ENCODE measurements at places on chromosomes 4 and X.

DNA sequence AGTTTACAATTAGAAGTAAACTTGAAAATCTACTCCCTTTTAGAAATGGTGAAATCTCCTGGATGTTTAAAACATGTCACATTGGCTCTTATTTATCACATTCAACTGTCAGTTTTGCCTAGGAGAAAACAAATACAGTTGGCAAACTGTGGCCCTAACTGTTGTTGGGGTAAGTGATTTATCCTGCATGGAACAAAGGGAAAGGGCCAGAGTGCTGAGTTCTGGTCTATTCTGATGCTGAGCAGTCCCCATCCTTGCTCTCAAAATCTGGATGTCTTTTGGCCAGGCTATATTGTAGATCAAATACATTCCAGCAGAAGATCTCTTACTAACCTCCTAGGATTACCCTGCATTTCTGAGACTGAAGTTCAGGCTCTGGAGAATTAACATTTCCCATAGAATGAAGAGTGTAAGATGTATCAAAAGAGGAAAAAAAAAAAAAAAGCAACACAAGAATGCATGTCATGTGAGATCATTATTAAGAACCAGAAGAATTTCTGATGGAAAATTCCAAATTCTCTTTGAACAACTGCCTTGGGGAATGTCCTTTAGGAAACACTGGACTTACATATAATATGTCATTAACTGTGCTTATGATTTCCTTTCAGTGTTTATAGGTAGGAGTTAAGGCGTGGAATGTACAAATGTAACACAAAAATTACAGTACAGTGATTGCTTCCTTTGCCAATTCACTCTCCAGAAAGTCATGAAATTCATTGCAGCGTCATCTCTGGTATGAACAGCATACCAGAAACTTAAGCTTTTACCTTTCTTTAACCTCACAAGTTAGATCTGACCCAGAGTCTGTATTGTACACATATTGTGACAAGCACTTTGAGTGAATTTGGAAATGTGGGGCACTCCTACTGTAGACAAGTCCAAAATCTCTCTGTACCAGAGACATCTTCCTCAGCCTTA is 1012.5 kb upstream of the LCORL start:
- no peak for DNase-seq

DNA sequence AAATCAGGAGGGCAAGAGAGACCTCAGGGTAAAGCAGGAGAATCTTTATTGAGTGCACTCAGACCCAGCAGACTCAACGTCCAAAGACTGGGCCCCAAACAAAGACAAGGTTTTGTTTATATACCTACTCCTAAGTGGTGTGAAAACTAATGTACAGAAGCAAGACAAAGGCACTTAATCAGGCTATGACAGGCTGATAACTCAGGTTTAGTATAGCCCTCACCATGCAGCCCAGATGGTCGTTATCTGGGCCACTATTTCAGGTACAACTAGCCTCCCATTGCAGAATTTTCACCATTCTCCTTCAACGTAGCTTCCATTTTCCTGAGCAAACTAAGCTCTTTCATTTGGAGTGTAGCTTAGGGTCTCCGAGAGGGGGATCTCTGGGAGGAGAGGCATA is 36.9 kb downstream of the SULT1E1 start:
- DNase-seq: no peak

DNA sequence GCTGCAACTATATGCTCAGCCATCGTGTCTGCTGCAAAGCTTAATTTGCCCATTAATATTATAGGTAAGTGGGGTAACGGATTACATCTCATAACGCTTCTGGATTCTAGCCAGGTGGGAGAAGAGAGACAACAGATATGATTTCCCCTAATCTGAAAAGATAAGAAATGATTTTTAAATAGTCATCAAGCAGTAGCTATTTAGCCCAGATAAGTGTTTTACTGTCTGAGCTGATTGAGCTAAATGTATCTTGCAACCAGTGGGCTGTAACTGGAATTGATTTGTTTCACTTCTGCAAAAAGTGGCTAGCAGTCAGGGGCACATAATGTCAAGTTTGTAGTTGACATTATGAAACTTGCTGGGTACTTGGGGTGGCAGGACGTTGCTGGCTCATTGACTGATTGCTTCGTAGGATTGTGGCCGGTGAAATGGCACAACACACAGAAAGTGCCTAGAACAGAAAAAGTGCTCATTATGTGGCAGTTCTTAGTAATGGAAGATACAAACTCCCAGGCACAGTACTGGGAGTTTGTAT is 18.5 kb downstream of the LAP3 start:
- no peak for DNase-seq

DNA sequence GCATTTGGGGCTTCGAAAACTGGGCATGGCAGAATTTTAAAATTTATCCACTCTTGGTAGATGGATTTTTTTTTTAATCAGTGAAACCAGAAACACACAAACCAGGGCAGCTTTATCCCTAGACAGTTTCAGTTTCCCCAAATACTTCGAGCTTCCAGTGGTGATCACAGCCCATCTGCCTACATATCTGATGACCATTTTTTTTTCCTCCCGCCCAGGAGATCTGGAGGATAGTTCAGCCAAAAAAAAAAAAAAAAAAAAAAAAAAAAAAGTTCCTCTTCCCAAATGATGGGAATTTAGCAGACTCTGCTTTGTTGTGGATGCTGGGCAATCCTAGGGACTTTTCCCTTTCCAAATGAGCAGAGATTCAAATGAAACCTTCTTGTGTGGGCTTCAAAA is 1.0 kb upstream of the TBC1D9 start:
- DNase-seq: no peak

DNA sequence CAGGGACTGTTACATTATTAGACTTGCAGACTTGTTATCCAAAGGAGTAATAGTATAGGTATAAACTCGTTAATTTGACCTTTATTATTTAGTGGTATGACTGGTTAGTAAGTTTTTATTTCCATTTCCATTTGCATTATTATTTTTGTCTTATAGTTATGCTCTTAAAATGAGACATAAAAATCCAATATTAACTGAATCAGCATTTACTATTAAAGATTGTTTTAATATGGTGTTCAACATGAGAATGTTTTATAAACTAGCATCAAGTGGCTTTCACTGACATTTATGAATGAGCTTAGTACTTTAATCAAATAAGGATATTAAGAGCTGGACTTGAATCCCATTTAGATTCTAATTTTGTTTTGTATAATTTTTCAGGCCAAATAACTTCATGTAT is 228.1 kb upstream of the HAND2 start:
- no peak for DNase-seq

GRCh38 chrX:1833656-1834360 is 218.9 kb downstream of the ASMT start:
- no peak for DNase-seq

GRCh38 chrX:65697211-65697641 is 29.8 kb downstream of the MSN start:
- no peak for DNase-seq

GRCh38 chrX:83004012-83004411 is 504.1 kb upstream of the POU3F4 start:
- DNase-seq: no peak

- no peak for DNase-seq
Measured at GRCh38 chr4:186704057-186704456, 19.6 kb downstream of the FAT1 start.

DNA sequence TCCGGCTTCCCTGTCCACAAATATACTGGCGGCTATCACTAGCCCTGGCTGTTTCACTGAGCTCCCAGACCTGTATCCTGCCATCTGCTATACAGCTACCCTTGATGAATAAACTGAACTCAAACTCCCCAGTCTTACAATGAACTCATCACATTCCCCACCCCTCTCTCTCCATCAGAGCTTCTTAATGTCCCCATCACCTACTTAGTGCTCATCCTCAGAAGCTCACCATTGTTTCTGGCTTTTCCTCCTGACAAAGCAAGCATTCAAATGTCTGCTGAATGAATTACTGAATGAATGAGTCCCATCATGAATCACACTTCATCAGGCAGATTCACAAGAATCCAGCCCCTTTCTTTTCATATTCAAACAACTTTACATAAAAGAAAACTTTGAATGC is 5.7 kb upstream of the DGAT2L6 start:
- no peak for DNase-seq

DNA sequence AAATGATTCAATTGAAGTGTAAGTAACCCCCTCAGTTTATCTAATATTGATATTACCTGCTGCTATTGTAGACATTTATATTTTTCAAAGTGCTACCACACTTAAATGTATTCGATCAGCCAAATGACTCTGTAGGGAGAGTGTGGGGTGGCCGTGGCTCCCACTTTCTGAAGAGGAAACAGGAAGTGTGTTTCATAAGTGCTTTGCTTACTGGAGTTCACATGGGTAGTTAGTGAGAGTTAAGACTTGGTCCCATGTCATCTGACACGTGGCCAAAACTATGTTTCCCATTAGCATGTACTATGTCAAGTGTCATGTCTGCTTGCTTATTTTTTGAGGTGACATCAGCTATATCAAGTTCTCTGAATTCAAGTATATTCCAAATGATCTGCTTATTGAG is 308.1 kb upstream of the GATB start:
- no peak for DNase-seq

DNA sequence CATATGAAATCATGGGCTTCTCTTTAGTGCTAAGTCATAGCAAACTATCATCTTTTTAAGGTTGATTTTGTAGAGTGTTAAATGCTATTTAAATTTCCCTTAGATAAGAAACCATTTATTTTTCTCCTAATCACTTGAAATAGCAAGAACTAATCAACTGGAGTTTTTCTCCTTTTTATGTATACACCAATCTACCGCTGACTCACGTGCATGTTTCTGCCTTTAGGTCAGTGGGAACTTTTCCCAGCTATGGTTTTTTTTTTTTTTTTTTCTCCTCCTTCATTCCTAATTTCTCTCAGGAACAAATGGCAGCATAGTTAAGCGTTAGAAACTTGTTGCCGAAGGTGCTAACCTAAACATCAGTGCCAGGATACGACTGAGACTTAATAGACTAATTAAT is 176.4 kb downstream of the BMPR1B start:
- no peak for DNase-seq

GRCh38 chr4:152206646-152207377 is 329.1 kb downstream of the FBXW7 start:
- no peak for DNase-seq

GRCh38 chr4:170137466-170137865 is 47.7 kb upstream of the AADAT start:
- no peak for DNase-seq

DNA sequence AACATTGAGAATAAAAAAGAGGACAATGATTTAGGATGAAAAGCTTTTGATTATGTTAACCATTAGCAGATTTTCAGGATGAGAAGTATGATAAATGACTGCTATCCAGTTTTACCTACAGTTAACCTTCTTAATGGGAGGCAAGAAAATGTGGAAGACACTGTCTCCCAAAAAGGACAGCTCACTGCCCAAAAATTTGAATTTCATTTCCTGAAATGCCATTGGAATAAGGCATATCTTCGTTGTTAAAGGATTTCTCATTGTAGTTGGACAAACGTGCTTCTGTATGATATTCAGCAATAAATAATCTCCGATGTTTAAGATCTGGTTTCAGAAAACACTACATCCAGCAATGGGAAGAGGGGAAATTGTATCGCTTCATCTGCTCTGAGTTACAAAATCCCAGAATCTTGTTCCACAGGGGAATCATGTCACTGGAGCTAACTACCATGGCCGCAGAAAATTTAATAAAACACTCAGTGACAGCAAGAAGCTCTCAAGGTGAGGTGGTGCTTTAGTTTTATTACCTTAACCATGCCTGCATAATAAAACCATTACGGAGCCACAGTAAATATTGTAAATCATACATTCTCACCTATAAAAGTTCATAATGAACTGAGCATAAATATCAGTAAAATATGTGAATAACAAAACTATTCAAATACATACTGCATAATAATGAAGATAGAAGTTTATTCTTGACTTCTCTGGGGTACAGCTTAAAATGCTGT is 552.3 kb downstream of the PCDH7 start:
- DNase-seq: no peak

DNA sequence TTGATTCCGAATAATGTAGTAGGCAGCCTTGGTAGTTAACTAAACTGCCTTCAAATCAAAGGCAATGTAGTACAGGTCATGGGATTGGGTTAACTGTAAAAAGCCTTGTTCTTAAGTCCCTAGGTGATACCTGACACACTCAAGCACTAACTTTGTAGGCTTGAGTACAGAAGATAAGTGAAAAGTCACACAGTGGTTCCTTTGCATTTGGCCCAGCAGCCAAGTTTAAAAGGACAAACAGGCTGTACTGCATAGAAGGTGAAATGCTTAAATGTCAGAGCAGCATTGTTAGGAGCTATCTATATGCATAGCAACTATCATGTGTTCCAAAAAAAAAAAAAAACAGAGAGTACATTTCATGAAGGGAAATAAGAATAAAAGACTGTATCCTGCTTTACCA is 178.4 kb downstream of the ATOH1 start:
- no peak for DNase-seq

DNA sequence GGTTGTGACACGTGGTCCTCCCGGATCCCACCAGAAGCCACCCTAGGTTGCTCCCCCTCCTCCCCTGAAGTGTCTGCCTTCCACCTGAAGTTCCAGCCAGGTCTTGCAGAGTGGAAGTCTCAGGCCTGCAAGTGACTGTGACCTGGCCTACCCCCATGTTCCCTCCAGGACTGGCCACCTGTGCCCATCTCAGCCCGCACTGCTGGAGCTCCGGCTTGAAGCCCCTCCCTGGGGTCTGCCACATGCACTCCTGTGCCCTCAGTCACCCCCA is 6.1 kb upstream of the HGFAC start:
- DNase-seq: no peak

- no peak for DNase-seq
Measured at GRCh38 chr4:95426455-95426854, 122.3 kb downstream of the UNC5C start.

- DNase-seq: no peak
Measured at GRCh38 chr4:8176547-8177399, 18.2 kb upstream of the ABLIM2 start.

DNA sequence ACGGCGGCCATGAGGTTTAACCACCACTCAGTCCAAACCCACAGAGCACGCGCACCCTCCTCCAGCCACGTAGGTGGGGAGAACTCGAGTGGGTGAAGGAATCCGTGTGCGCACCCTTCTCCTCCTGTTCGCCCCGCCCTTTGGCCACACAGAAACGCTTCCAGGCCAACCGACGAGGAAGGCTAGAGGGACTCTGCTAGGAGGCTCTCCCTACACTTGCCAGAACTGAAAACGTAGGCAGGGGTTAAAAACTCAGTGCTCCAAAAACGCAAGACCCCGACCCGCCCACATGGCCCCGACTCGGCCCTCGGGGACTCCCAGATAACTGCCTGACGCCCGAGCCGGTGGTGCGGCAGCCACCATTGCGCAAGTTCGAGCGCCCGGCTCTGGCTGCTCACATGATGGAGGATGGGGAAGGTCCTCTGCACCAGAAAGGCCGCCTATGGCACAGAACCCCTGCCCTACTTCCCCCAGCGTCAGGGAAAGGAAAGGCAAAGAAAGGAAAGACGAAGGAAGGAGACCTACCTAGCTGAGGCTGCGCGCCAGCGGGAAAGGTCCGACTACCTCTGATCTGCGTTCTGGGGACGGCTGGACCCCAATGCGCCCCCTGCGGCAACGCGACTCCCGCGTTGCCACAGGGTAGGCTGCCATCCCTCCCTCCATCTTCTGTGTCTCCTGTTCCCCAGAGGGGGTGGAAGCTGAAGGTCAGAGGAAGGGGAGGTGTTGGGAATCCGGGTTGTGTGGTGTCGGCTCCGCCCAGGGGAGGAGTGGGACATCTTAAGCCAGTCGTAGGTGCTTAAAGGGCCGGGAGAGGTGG is 201.9 kb upstream of the AGTR2 start:
- no peak for DNase-seq

- DNase-seq: no peak
Measured at GRCh38 chr4:168421671-168422070, 58.6 kb downstream of the DDX60L start.

- no peak for DNase-seq
Measured at GRCh38 chr4:37673538-37674192, 12.5 kb downstream of the RELL1 start.

- no peak for DNase-seq
Measured at GRCh38 chrX:77949840-77950239, 19.6 kb downstream of the PGAM4 start.

Measured in activated T-helper 1 cell treated with anti-CD3 and anti-CD28 coated beads, Interleukin-2, amount 50 U/mL, for 16 hours (primary cell).